ENCODE measurements at places on chromosomes 12 and 14.

DNA sequence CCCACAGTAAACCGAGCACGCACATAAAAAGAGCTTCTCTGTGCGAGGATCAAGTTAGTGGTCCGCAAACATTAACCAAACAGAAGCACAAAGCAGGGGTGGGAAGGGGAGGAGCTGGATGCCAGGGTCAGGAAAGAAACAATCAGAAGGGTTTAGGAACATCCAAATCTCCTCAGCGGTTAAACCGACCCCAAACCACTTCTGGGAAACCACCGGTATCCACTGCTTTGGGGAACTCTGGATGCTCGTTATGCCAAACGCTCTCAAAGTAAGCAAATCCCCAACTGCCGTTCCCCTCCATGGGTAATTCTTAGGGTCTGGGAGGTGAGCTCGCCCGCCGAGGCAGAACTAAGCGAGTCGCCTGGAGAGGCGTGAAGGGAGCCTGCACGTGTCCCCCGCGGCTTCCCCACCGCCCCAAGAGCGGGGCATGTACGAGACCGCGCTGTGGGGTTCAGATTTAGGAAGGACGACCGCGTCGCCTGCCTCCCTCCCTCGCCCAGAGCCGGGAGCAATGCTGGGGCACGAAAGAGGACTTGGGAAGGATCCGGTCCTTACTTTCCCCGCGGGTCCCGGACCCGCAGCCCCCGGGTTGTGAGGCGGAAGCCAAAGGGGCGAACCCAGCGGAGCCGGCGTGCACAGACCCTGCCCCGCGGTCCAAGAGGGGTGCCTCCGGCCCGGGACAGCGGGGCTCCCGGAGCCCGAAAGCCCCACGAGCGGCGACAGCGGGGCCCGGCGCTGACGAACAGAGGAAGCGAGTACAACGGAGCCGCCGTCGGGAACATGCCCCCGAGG, 711 bp downstream of the SBNO1 start:
- DNase-seq, result peak; percentile 19

DNA sequence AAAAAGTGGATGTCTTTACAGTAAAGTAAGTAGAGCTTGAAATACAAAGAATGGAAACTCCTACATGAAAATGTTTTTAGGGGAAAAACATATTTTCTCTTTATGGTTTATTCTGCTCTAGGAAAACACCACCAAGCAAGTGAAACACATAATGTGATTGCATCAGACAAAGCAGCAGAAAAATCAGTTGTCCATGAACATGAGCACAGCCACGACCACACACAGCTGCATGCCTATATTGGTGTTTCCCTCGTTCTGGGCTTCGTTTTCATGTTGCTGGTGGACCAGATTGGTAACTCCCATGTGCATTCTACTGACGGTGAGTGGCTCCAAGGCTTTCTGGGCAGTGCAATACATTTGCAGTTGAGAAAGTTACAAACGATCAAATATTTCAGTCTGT, 42.6 kb upstream of the PLEKHD1 start:
- no peak for DNase-seq

DNA sequence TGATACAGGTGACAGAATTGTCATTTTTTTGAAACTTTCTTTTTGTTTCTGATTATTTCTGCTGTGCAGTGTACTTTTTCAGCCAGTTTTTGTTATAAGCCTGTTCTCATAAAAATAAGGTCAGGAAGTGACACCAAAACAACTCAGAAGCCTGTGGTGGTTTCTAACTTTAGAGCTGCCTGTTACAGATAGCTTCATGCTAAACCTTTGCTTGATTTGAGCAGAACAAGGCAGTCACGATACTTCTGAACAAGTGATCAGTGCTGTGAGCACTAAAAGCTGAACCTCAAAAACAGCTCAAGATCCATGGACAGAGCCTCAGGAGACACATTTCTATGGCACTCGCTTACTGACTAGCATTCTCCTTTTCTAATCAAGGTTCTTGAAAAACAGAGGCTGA, 82.0 kb downstream of the PRKCH start:
- peak; percentile 54 for DNase-seq

DNA sequence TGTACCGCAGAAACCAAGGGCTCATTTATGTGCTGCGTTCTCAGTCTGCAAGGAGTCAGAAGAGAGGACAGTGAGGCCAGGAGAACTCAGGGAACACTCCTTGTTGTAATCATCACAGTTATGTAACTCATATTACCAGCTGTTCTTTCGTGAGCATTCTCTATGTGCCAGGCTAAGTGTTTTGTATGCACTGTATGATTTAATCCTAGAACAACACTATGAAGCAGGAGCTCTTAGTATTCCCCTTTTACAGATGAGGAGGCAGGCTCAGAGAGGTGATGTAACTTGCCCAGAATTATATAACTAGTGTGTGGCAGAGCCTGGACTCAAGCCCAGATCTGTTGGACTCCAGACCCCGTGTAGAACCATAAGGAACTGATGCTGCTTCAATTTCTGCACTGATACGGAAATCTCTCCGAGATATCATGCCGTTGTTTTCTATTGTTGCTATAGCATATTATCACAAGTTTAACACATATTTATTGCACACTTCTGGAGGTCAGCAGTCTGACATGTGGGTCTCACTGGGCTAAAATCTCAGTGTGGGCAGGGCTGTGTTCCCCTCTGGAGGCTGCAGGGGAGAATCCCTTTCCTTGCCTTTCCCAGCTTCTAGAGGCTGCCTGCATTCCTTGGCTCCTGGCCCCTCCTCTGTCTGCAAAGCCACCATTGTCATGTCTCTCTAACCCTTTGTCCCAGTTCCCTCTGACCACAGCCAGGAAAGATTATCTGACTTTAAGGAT, 16.3 kb upstream of the CD9 start:
- no peak for DNase-seq

- DNase-seq, result no peak
Measured at GRCh38 chr12:5267603-5268423, 164.1 kb upstream of the NTF3 start.

DNA sequence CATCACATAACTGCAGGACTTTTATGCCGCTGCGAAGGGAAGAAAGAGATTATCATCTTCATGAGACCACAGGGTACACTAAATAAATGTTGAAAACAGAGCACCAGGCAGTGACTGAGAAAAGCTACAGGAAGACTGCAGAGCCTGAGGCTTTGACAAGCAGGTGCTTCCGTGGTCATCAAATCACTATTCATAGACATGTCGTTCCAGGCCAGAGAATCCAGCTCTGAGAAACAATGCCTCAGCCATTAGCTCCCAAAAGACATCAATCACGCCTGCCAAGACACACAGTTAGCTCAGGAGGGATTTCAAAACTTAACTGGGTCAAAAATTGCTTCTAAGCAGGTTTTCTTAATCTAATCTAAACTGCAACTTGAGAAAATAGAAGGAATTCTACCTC, 47.2 kb upstream of the GARIN6 start:
- no peak for DNase-seq

GRCh38 chr12:6423267-6424007, 21.3 kb upstream of the CD27 start:
- peak; percentile 90 for DNase-seq

- DNase-seq, result no peak
Measured at GRCh38 chr12:110901401-110901800, 19.0 kb downstream of the MYL2 start.

DNA sequence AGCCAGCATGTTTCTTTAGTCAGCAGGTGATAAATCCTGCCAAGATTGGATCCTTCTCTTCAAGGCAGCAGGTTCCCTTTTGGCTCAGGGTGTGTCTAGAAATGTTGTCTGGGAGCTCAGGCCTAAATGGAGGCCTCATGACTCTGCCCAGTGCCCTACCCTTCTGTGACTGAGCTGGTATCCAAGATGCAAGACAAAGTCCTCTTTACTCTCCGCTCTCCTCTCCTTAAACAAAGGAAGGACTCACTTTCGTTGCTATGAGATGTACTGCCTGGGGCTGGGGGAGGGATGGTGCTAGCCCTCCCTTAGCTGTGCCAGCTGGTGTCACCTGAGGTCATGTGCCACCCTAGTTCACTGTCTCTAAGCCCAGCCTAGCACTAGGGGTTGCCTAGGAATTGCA, 13.8 kb upstream of the TMPRSS12 start:
- DNase-seq, result no peak

GRCh38 chr12:20523658-20524057, 155.3 kb downstream of the PDE3A start:
- DNase-seq, result no peak

GRCh38 chr12:127214186-127214585, 1052.8 kb upstream of the TMEM132C start:
- DNase-seq, result no peak

DNA sequence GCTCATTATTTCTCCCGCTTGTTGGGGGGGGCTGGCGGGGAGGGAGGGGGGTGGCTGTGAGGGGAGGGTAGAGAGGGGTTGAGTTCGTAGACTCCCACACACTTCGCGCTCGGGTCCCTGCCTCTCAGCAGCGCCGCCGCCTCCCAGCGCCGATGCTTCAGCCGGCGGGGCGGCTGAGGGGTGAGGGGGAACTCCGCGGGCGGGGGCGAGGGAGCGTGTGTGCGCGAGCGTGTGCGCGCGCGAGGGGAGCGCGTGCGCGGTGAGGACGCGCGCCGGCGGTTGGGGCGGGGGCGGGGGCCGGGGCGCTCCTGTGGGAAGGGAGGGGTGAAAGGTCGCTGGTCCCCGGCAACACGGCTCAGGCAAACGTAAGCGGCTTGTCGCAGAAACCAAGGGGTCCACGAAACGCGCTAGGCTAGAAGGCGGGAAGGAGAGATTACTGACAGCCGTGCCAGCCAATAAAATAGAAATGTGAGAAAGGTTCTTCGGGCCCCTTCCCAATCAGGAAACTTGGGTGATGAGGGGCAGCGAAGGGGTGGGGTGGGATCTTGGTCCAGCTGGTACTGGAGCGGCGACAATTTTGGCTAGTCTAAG, 343 bp upstream of the NOVA1 start:
- DNase-seq, result peak; percentile 4

DNA sequence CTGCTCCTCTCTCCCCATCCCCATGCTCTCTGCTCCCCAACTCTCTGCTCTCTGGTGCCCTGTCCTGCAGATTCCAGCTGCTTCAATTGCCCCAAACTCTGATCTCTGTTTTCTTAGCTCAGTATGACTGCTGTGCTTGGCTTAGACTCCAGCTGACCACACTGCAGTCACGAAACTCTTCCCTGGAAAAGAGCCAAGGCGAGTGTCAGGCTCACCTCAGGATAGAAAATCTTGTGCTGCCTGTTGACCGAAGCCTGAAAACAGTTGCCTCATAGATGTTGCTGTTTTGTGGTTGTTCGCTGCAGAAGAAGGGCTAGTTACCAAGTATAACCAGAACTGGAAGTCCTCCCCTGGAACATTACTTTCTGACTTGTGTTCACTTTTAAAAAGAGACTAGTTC, 6.7 kb upstream of the STON2 start:
- no peak for DNase-seq

GRCh38 chr12:110330124-110330523, 49.1 kb downstream of the ATP2A2 start:
- no peak for DNase-seq

GRCh38 chr12:65875640-65876071, 51.4 kb downstream of the HMGA2 start:
- no peak for DNase-seq

DNA sequence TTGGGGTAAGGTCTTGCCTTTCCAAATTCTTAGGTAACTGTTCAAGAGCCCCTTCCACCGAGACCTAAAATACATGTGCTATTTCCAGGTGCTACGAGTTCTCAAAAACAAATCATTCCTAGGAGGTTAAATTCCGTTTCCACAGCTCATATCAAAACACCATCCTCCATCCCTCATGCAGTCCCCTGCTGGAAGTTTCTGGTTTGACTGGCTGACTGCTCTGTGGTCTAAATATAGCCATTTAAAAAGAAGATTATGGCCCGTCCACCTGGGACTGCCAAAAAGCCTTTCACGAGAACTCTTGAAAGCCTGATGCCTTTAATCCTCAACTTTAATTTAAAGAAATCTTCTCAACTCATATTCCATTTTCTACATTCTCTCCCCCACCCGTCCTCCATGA, 201.5 kb upstream of the MYL2 start:
- DNase-seq, result no peak

DNA sequence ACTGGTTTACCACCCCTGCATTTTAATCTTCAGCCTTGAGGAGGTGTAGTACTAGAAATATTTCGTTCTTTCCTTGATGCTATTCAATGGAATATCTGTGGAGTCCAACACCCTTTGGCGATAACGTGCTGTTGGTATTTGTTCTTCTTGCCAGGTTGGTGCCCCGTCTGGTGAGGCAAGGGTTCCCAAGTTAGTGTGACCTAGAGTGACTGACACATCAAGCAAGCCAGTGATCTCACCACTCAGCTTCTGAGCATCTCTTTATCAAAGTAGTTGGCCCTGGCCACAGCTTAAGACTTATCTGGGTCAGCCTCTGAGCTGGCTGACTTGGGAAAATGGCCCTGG, 60.2 kb downstream of the PLXNC1 start:
- peak; percentile 63 for DNase-seq

GRCh38 chr14:93100570-93100969, 15.2 kb downstream of the ITPK1 start:
- DNase-seq, result no peak

GRCh38 chr12:69392179-69392928, 32.8 kb downstream of the YEATS4 start:
- peak; percentile 25 for DNase-seq

DNA sequence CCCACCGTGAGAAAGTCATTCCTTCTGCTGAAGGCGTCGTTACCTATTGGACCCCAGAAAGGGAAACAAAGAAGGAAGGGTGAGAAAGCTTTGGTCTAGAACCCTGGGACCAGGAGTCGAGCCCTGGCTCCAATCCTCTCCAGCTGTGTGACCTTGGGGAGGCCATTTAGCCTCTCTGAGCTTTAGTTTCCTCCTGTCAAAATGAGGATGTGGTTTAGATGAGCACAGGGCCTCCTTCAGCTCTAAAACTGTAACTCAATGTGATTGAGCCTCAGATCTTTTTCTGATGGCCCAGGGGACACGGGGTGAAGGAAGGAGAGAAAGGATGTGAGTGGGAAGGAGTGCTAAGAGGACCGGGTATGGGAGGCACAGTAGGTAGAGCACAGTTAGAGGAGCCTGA, 7.7 kb downstream of the JDP2 start:
- no peak for DNase-seq

DNA sequence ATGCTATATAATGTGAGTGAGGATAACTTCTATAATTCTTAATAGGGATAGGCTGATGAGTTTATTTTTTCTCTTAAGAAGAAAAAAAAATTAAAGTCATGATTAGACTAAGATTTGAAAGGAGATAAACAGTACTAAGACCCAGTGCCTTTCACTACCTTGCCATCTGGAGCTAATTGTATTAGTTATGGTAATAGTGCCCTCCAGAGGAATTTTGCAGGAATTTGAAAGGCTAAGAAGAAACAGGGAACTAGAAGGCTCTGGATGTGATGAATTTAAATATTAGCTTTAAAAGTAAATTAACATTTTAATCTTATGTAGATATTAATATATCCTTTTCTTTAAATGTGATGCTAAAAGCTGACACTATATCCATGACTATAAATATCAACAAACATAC, 36.6 kb upstream of the PIK3C2G start:
- DNase-seq, result peak; percentile 2

DNA sequence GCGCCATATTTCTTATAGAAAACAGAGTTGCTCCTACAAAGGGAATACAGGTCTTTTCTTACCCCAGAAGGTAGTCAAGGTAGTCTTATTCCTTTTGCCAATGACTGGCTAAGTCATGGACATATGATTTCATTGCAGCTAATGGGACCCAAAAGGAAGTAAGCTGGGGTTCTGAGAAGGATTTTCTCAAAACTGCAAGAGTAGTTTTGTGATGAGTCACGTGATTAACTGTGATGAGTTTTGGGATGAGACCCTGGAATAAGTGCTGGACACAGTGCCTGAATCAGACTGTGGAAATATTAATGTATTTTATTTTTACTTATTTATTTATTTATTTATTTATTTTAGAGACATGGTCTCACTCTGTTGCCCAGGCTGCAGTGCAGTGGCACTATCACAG, 13.4 kb upstream of the NIN start:
- DNase-seq, result no peak

All from activated CD4-positive, alpha-beta T cell treated with anti-CD3 and anti-CD28 coated beads, Interleukin-2, Interleukin-4, amounts not matched to agents 100 ng/mL and 50 ng/mL, durations not matched to agents 16 hours and 8 hours (primary cell).